ENCODE measurements at places on chromosomes 11 and 22.

- no peak for DNase-seq
These were observed 10.6 kb upstream of the C11orf58 start for GRCh38 chr11:16727806-16728205.

DNA sequence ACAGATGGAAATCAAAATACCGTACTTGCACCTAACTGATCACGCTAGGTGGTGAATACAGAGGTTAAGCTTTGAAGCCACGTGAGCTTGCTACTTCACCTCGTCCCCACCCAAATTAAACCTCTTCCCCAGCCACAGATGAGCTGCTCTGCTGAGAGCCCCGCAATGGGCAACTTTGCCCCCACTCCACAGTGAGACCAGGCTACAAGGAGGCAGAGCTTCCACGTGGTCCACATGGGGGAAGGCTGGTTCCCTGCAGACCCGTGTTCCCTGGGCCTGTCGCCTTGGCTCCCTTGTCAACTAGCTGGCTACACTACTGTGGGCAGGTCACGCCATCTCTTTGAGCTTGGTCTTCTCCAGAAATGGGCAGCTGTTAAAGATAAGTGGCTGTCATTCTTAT lies 10.9 kb downstream of the CD5 start:
- no peak for DNase-seq

GRCh38 chr22:46056546-46057245 lies 79.7 kb upstream of the WNT7B start:
- peak; percentile 50 for DNase-seq

DNA sequence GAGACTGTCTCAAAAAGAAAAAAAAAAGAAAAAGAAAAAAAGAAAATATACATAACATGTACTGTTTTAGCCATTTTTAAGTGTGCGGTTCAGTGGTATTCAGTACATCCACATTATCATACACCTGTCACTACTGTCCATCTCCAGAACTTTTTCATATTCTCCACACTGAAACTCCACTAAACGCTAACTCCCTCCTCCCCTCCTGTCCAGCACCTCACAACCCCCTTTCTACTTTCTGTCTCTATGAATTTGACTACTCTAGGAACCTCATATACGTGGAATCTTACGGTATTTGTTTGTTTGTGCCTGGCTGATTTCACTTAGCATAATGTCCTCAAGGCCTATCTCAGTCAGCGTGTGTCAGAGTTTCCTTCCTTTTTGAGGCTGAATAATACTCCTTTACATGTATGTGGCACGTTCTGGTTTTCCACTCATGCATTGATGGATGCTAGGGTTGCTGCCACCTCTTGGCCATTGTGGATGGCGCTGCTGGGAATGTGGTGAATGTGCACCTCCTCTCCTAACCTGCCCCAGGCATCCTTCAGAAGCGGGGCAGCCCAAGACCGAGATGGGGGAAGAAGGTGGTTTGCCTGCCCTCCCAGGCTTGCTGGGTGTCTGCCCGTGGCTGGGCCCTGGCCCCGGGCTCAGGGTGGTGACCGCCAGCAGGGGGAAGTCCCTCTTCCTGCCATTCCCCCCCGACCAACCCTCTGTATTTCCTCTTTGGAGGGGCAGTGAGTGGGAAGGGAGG lies 60.5 kb downstream of the BCR start:
- no peak for DNase-seq

GRCh38 chr11:100340466-100341319 lies 346.4 kb upstream of the ARHGAP42 start:
- no peak for DNase-seq

Data from adrenal gland (tissue), 19 donors.